ENCODE measurements at places on chromosomes 3 and 15.

DNA sequence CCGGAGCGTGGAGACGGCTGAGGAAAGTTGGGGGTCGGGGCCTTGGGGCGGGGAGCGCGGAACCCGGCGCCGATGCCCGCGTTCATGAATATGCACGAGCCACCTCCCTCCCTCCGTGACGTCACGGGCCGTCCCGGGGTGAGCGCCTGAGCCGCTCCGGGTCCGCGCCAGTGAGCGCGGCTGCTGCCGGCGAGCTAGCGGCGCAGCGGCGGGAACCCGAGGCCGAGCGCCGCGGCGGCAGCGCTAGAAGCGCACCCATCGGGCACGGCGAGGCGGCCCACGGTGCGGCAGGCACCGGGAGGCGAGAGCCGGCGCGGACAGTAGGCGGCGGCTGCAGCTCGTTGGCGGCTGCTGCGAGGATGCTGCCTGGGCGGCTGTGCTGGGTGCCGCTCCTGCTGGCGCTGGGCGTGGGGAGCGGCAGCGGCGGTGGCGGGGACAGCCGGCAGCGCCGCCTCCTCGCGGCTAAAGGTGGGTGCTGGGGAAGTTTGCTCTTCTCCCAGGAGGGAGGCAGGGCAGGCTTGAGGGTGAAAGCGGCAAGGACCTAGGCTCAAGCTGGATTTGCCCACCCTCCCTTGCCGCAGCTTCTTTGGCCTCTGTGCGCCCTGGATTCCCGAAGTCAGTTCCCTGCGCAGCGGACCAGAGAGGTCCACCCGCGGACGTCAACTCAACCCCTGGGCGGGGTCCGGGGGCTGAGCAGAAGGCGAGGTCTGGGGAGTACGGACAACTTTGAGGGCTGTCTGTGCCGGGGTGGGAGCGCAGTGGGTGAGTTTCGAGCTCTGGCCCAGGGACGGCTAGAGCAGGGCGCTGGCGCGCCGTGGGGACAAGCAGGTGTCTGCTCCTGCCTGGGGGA is at the start of gene CLSTN2:
CLSTN2 (plus strand) TSS at position 170 of the 850 bp plus-strand sequence.
- no peak for DNase-seq

GRCh38 chr3:72411843-72412242 is 436.4 kb downstream of the SHQ1 start:
- DNase-seq = no peak

DNA sequence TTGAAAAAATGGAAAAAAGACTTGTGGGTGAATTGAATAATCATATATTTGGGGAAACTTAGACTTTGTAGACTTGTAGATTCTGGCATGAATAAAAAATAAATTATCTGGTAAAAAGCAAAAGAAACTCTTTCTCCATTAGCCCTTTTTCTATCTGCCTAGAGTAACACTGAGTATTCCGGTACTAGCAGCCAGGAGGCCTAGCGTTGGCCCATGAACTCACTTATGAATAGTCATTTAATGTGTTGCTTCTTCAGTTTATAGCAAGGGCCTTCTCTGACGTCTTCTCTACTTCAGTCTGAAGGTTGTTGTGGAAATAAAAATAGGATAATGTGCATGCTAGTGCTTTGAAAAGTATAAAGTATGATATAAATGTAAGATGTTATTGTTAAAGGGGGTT is 851.2 kb upstream of the NR2F2 start:
- DNase-seq = no peak

- no peak for DNase-seq
Observed at GRCh38 chr3:182729903-182730674, 63.2 kb upstream of the ATP11B start.

GRCh38 chr15:75223688-75224087 is 22.0 kb downstream of the C15orf39 start:
- no peak for DNase-seq

DNA sequence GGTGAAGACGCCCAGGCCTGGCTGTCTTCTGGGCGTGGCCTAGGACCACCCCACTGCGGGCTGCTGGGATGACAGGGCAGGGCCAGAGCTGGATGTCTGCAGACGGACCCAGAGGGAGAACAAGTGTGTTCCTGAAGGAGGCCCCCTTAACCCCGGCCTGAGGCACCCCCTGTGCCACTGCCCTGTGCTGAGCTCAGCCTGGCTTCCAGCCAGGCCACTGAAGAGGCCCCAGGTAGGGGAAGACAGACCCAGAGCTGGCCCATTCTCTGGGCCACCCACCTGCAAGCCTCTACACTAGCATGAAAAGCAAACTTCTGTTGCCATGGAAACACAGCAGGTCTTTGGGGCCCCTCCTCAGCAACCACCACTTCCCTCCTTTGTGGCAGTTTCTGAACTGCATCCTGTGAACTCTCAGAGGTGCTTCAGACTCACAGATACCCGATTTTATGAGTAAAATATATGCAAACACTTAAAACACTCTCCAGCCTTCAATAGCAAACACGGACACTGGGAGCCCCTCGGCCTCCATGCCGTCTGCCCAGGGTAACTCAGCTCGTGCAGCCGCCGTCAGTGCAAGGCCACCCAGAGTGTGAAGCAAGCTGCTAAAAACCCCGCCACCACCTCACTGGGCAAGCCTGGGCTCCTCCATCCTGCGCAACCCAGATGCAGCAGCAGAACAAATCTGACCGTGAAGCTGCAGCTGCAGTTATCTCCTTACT is 42.5 kb downstream of the CMTM6 start:
- DNase-seq = peak; percentile 44

- no peak for DNase-seq
Observed at GRCh38 chr15:37824717-37825382, 109.6 kb upstream of the TMCO5A start.

DNA sequence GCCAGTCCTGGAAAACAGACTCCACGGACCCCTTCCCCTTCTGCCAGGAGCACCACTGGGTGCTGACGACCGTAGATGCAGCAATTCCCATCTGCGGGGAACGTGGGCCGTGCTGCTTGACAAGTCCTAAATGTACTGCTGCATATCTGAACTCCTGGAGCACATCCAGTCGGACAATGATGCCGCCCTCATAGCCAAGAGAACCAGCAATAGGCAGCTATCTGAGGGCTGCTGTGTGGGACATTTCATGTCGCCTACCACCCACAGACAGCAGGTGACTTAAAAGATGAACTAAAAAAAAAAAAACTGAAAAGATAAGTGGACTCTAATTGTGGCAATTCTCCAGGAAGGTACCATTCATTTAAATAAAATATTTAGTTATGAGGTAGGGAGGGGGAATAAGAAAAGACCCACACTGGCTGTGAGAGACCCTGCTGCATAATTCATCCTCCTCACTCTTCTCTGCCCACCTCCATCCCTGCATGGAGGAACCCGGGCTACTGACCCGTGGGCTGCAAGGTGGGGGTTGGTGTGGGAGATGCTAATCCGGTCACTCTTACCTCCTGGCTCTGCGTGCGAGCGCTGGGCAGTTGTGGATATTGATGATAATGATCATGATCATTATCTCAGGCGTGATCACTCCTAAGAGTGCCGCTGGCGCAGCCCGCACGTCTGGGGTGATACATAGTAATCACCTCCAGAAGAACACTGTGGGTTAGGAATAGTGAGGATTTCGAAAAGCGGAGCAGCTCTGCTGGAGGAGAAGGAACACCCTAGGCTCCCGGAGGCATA is 28.3 kb downstream of the ALS2CL start:
- no peak for DNase-seq

DNA sequence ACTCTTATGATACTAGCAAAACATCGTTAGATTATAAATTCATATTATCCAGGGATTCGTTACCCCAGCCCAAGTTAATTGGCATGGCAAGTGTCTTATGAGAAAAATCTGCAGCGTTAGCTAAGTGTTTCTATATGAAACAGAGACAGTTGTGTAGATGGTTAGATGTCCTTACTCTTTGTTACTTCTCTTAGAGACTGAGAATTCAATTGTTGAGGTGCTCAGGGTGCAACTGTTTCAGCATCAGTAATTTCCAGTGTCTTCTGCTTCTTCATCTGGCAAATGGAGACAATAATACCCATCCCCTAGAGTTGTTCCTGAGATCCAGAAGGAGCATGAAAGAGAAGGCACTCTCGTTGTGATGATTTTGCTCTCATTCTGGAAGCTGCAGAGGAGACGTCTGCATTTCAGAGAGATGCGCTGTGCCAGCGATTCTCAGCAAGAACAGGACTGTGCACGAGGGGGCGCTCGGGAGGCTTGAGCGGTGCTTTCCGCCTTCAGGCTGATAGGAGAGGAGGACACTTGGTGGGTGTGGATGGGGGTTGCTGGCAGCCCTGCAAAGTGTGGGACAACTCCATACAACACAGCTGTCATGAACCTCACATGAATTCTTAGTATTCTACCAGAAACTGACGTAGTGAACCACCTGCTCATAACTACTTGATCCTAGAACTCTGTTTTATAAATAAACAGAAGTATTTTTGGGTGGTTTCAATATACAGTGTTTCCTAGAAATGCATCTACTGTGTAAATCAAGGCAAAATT is 39.7 kb upstream of the SPSB4 start:
- DNase-seq = peak; percentile 68

DNA sequence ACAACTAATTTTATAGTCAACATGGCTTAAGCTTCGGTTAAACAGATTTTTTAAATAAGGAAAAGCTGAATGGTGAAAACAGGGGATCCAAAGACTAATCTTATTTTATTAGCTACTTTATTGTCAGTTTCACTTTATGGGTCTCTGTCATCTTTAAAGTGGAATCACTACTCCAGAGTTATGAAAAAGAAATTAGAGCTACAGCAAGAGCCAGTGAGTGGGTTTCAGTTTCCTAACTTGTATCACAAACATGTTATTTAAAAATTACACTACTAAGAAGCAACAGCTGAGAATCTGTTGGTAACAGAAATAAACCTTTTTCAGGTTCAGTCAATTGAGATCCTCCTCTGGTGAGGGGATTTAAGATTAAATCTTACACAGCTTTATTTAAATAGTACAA is 10.0 kb downstream of the PHC3 start:
- DNase-seq = no peak

DNA sequence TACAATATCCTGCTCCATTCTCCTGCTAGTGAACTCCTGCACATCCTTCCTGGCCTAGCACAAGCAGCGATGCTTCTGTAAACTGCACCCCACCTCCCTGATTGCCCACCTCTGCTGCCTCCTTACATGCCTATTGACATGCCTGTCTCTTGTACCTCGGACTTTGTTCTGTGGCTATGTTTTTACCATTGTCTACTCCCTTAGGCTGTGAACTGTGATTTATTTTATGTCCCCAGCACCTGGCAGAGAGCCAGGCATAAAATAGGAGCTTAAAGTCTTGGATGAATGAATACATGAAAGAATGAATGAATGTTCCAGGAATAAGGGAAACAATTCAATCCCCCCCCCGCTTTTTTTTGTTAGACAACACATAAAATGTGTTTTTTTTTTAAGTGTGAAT is 210.0 kb downstream of the MYRIP start:
- no peak for DNase-seq

DNA sequence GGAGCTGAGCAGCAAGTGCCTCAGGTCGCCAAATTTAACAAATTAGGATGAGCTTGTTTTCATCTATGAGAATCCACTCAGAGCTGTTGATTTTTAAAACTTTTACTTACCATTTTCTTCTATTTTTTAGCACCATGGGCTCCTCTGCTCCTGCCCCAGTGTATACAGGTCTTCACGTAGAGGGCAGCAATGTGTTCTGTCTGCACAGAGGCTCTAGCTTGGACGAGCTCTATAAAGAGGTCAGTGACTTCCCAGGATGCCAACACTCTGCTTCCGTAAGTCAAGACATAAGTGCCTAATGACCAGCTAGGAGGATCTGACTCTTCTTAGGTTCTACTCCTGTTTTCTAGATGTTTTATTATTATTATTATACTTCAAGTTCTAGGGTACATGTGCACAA is 41.2 kb upstream of the CNOT10 start:
- DNase-seq = no peak

DNA sequence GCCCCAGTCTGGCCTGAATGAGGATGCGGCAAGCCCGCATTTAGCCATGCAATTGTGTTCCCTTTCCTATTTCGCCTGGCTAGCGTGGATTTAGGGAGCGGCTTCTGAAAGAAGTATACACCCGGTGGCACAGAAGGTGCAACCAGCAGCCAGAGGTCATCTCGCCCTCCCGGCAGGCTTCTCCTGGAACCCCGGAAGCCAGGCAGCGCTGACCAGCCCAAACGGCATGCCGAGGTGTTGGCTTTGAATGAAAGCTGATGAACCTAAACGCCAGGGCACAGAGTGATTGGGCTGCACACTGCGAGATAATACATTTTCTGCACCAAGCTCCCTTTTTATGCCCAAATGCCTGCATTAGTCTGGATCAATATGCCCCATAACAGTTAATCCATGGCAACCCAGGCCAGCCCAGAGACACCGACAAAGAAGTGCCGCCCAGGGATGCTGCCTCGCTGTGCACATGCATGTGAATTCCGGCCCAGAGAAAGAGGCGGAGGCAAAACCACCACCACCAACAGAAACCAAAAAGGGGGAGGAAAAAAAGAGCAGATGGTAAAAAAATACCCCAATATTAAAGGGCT is 1.4 kb downstream of the SRGAP3 start:
- DNase-seq = no peak

GRCh38 chr3:44960387-44961026 is 15.5 kb downstream of the ZDHHC3 start:
- no peak for DNase-seq

GRCh38 chr15:97941572-97941971 is 18.9 kb upstream of the ARRDC4 start:
- DNase-seq = no peak

DNA sequence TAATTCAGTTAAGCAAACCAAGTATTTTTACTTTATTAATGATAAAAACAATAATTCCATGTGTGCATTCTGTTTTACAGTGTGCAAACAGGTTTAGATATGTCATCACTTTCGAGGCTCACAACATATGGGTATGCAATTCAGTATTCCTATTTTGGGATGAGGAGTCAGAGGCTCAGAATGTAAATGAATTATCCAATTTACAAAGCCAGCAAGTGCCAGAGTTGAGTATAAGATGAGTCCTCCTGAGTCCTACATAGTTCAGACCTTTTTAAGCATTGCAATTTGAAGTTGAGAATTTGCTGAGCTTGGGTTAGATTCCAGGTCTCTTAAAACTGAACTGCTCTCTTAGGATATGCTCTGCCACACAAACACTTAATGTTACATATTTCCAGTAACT is 424.2 kb upstream of the ROBO2 start:
- DNase-seq = no peak

GRCh38 chr3:21754839-21755238 is 3.8 kb upstream of the ZNF385D start:
- no peak for DNase-seq

GRCh38 chr3:109440353-109440752 is 103.0 kb upstream of the DPPA4 start:
- no peak for DNase-seq

GRCh38 chr3:38722781-38723568 is 73.5 kb upstream of the SCN5A start:
- DNase-seq = no peak

- no peak for DNase-seq
Observed at GRCh38 chr3:175477651-175478224, 618.6 kb downstream of the NAALADL2 start.

DNA sequence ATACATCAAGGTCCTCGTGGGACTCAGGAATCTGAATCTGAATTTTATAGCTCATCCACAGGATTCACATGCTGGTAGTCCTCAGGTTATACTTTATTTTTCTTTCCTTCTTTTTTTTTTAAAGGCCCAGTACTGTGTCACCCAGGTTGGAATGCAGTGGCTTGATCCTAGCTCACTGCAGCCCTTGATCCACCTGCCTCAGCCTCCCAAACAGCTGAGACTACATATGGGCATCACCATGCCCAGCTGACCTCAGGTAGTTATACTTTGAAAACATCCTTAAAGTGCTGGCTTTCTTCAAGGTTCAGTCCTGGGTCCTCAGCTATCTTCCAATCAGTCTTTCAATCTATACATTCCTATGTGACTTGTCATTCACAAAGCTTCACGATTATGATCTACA is 38.2 kb downstream of the SNX4 start:
- DNase-seq = no peak

Measured in activated CD8-positive, alpha-beta memory T cell treated with anti-CD3 and anti-CD28 coated beads, Interleukin-2, amount 50 U/mL, for 4 hours (primary cell).